Activated naive CD8-positive, alpha-beta T cell treated with anti-CD3 and anti-CD28 coated beads, Interleukin-2, amount 10 ng/mL, durations not matched to agents 7 days and 5 days (primary cell): ENCODE measurements at places on chromosomes 3 and 15. TPM values are rescaled to one million over a fixed set of nuclear protein-coding genes. Genes with fewer than 3 reads are reported as not detected.

DNA sequence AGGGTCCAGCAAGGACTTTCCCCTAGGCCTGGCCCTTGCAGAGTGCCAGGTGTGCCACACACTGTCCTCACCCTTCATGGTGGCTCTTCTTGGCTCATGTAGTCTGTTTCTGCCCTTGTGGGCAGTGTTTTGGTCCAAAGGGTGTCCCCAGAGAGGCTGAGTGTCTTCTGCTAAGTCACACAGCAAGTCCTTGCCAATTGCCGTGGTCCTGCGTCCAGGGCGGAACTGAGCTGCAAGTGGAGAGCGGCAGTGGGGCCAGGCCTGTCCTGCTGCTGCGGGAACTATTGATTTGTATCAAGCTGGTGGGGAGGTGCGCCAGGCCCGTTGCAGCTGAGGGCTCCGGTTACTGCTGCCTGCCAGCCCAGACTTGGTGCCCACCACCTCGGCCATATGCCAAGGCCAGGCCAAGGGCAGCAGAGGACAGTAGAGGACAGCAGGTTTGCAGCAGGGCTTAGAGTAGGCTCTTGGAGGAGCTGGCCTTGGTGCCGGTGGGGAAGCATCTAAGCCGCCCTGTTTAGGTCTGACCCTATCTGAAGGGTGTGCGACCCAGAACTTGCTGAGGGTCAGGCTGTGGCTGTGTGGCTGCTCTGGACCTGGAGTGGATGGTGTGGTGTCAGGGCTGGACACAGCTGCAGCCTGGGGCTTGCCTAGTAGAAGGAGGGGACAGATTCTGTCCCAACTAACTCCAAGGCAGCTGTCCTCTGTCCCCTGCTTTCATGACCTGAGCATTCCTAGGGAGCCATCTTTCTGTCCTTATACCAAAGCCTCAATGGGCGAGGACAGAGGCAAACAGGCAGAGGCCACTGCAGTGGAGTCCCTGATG lies 4.5 kb downstream of the AMIGO3 start:
- no peaks in the 10 kb centered on the region for H3K27me3 ChIP-seq
- no peak overlapping the region for H3K27ac ChIP-seq
- no peak overlapping the region for H3K4me3 ChIP-seq
- peaks cover 5% of the 10 kb centered on the region for H3K36me3 ChIP-seq

Gene SPTBN5
- 1.1 TPM for total RNA-seq

DNA sequence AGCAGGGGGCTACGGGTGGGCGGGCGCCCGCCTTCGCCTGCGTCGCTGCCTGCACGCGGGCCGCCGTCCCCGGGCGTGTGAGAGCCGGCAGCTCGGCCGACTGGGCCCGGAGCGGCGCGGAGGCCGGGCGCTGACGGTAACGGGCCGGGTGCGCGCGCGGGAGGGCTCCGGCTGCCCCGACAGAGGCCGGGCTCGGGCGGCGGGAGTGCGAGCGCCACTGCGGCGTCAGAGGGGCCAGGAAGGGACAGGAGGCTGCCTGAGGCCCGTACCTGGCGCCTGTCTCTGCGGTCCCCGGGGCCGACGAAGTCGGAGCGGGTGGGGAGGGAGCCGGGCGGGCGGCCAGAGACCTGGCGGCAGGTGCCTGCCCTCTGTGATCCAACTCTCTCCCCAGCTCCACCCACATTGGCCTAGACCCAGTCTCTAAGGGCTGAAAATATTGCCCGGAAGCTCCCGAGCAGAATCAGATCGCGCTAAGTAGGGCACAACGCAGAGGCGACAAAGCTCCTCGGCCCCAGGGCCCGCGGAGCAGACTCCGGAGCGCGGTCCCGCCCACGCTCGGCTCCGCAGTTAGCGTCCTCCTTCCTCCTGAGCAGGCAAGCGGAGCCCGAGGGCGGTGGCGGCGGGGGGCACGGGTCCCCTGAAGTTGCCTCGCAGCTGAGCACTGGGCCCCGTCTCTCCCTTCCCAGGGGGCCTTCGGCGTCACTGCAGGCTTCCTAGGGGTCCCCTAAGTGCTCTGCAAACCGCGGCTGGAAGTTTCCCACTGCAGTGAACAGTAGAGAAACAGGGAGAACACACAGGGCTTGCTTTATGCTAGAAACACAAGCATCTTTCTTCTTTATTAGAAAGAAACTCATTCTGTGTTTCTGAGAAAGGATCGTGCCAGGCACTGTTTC lies at the start of gene MAN2A2:
TSS of gene MAN2A2 (plus strand) at position 463 of the 893 bp plus-strand sequence. CDS start 906 bp downstream, outside the sequence.
- peak within 1 kb of the TSS; percentile 89 for H3K27ac ChIP-seq
- no peaks in the 10 kb centered on the region for H3K27me3 ChIP-seq
- H3K36me3 ChIP-seq, result peaks cover 13% of the 10 kb centered on the region
- peak; percentile 81 for DNase-seq

Gene GOLGA8M
- 11.3 TPM for total RNA-seq

DNA sequence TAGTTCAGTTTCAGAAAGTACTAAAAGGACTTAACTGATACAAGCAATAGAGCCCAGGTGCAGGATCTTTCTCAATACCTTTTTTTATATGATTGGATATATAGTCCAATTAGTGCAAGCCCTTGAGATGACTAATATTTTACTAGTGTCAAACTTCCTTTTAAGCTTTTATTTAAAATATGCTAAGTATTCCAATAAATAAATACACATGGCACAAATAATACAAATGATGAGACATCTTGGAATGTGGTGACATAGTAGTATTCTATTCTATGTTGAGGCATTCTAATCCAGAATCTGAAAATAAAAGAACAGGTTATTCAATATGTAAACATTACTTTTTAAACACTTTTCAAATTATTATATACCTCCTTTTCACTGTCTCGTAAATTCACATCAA lies 670.0 kb downstream of the SI start:
- no peaks in the 10 kb centered on the region for H3K27me3 ChIP-seq
- DNase-seq, result no peak
- H3K27ac ChIP-seq, result no peak overlapping the region
- no peaks in the 10 kb centered on the region for H3K4me1 ChIP-seq

- H3K4me3 ChIP-seq, result no peak overlapping the region
- DNase-seq, result no peak
- H3K4me1 ChIP-seq, result peaks cover 18% of the 10 kb centered on the region
- H3K27me3 ChIP-seq, result peaks cover 5% of the 10 kb centered on the region
- H3K27ac ChIP-seq, result no peak overlapping the region
- peaks cover 2% of the 10 kb centered on the region for H3K36me3 ChIP-seq
These were observed 123.8 kb upstream of the BNIP2 start for GRCh38 chr15:59812889-59813288.
